Activated CD8-positive, alpha-beta memory T cell treated with anti-CD3 and anti-CD28 coated beads, Interleukin-2, amount 50 U/mL, for 4 hours (primary cell): ENCODE measurements at places on chromosomes 2 and 18.
A peak's percentile ranks its signal among the peaks of the same experiment; 100 is the strongest.

DNA sequence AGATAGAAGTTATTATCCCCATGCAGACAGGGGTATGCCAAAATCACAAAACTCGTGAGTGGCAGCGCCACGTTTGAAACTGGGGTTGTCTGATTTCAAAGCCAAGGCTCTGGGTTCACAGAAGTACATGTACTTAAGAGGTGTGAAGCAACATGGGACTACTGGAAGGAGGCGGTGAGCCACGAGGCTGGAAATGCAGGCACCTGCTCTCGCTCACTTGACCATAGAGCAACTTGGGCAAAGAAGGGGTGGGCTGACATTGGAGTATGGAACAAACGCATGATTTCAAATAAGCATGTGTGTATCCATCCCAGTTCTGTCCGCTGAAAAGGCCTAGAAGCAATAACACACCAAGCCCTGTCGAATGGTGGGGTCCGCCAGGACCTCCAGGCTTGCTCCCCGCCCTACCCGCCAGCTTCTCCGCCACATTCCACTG is 593 bp upstream of the ACTR2 start:
- DNase-seq, result peak; percentile 21

DNA sequence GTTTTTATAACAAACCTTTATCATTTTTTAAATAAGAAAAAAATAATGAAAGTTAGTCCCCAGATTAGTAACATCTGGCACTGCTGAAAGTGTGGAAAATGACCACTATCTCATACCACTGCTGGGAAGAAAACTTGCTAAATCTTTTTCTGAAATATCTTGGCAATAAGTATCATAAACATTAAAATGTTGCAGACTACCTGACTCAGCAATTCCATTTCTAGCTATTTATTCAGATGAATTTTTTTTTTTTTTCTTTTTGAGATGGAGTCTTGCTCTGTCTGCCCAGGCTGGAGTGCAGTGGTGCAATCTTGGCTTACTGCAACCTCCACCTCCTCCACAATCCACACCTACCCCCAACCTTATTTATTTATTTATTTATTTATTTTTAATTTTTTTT is 35.3 kb upstream of the SOS1 start:
- DNase-seq, result no peak

GRCh38 chr18:76462326-76462694 is 32.7 kb downstream of the ZNF516 start:
- DNase-seq, result no peak

GRCh38 chr2:159144776-159145614 is 141.5 kb downstream of the WDSUB1 start:
- DNase-seq, result no peak

DNA sequence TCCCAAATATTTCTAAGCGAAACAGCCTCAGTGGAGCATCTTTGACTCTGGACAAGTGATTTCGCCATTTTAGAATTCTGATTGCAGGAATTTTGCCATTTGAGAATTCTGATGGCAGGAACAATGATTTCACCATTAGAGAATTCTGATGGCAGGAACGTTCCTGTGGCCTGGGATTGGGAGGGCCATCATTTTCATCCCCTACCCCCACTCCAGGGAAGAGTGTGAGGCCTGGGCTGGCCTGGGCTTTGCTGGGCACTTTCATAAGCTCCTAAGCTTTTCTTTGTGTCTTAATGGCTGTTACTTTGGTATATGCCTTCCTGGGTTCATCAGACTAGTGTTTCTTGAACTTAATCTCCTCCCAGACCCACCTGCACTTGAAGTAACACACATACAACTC is 129.3 kb upstream of the EPAS1 start:
- no peak for DNase-seq
